Stimulated activated CD4-positive, alpha-beta T cell treated with anti-CD3 and anti-CD28 coated beads, Interleukin-1b, Interleukin-23, amount 100 ng/mL, for 4 hours (primary cell): ENCODE measurements at places on chromosomes 1 and 21.

DNA sequence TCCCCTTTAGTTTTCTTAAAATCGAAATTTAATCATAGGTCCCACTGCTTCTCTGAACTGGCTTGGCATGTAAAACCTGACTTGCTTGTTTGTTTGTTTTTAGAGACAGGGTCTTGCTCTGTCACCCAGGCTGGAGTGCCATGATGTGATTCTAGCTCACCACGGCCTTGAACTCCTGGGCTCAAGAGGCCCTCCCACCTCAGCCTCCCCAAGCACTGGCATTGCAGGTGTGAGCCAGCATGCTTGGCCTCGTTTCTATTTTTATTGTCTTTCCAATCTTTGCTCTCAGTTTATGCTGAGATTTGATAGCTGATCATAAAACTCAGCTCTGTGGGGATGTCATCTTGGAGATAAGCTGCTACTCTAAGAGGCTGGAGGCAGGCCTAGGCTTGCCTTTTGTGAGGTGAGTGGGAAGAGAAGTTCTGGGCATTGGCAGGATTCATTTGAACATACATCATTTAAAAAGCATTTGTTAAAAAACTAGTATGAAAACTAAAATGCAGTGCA, 51.5 kb upstream of the GCLM start:
- DNase-seq = no peak

GRCh38 chr1:22223176-22223575, 80.3 kb upstream of the WNT4 start:
- DNase-seq = no peak

GRCh38 chr21:17461014-17461413, 51.8 kb upstream of the CXADR start:
- no peak for DNase-seq

GRCh38 chr1:115456441-115456961, 118.5 kb upstream of the NGF start:
- DNase-seq = no peak

DNA sequence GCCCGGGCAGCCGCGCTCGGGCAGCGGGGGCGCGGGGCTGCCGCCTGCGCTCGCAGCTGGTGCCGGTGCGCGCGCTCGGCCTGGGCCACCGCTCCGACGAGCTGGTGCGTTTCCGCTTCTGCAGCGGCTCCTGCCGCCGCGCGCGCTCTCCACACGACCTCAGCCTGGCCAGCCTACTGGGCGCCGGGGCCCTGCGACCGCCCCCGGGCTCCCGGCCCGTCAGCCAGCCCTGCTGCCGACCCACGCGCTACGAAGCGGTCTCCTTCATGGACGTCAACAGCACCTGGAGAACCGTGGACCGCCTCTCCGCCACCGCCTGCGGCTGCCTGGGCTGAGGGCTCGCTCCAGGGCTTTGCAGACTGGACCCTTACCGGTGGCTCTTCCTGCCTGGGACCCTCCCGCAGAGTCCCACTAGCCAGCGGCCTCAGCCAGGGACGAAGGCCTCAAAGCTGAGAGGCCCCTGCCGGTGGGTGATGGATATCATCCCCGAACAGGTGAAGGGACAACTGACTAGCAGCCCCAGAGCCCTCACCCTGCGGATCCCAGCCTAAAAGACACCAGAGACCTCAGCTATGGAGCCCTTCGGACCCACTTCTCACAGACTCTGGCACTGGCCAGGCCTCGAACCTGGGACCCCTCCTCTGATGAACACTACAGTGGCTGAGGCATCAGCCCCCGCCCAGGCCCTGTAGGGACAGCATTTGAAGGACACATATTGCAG, 3.0 kb downstream of the ARTN start:
- DNase-seq = no peak

- no peak for DNase-seq
Measured at GRCh38 chr1:93033029-93033428, 46.1 kb upstream of the MTF2 start.

GRCh38 chr1:183812686-183813569, 8.0 kb downstream of the RGL1 start:
- no peak for DNase-seq
